ENCODE measurements at places on chromosomes 7 and 10.

- no peak for DNase-seq
These were observed 171.7 kb downstream of the DNAJB6 start for GRCh38 chr7:157508477-157508881.

GRCh38 chr7:154947604-154948003 is 55.3 kb downstream of the PAXIP1 start:
- DNase-seq: no peak

GRCh38 chr10:72511459-72511858 is 114.4 kb downstream of the MICU1 start:
- DNase-seq: no peak

GRCh38 chr10:119525116-119525515 is 17.4 kb downstream of the RGS10 start:
- no peak for DNase-seq

DNA sequence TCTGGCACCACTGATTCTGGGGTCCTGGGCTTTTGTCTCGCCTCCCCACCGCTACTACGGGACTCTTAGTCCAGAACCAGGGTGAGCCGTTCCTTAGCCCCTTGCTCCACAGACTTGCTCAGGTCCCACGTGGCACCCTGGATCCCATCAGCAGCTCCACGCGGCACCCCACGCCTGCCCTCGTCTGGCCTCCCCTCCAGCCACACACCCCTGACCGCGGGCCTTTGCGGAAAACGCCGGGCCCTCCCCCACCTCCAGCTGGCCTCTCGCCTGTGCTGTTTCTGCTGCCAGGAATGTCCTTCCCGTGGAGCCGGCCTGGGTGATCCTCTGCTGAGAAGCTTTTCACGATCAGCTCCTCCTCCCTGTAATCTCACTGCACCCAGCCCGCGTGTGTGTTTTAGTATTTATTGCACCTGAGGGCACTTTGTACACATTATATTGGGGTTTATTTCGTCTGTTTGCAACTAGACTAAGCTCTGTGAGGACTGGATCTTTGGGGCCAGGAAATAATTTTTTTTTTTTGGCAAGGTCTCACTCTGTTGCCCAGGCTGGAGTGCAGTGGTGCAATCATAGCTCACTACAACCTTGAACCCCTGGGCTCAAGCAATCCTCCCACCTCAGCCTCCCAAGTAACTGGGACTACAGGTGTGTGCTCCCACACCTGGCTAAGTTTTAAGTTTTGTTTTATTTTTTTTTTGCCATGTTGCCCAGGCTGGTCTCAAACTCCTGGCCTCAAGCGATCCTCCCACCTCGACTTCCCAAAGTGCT is 10.5 kb upstream of the TTYH3 start:
- no peak for DNase-seq

- no peak for DNase-seq
These were observed 115.3 kb upstream of the WDR11 start for GRCh38 chr10:120735773-120736371.

DNA sequence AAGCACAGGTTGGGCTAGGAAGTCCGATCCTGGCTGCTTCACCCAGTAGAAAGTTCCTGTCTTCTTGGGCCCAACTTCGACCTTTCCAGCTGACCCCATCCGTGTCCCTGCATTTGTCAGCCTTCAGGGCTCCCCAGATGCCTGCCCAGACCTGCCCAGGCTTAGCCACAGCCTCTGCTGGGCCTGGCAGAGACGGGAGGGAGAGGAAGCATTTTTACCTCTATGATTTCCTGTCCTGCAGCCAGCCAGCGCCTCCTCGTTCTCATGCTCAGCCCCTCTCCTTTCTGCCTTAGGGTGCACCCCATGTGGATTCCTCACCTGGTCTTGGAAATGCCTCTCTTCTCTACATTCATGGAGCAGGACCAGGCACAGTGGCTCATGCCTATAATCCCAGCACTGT is 3.7 kb downstream of the METTL27 start:
- no peak for DNase-seq

DNA sequence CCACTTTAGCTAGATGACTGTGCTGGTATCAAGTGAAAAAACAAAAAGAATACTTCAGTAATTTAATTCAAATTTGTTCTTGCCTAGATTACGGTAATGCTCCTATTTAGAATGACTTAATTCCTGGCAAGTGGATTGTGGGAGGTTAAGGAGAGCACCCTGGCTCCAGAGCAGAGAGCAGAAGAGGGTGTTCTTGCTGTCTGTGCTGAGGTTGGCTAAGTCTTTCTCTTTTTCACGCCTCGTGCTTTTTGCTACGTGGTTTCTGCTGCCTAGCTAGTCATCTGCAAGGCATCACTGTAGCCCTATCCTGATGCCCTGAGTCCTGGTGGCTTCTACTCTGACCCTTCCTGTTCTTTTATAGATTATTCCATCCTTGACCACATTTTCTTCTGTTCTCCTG is 101.4 kb downstream of the INSYN2A start:
- DNase-seq: no peak

Data from stimulated activated effector memory CD8-positive, alpha-beta T cell treated with anti-CD3 and anti-CD28 coated beads, Interleukin-12 subunit alpha, Interleukin-12 subunit beta, amount 100 ng/mL, for 72 hours (primary cell).